SK-N-SH treated with all-trans-retinoic acid at 6 μM for 48 hours (cell line): ENCODE measurements at places on chromosomes 7 and 10.

DNA sequence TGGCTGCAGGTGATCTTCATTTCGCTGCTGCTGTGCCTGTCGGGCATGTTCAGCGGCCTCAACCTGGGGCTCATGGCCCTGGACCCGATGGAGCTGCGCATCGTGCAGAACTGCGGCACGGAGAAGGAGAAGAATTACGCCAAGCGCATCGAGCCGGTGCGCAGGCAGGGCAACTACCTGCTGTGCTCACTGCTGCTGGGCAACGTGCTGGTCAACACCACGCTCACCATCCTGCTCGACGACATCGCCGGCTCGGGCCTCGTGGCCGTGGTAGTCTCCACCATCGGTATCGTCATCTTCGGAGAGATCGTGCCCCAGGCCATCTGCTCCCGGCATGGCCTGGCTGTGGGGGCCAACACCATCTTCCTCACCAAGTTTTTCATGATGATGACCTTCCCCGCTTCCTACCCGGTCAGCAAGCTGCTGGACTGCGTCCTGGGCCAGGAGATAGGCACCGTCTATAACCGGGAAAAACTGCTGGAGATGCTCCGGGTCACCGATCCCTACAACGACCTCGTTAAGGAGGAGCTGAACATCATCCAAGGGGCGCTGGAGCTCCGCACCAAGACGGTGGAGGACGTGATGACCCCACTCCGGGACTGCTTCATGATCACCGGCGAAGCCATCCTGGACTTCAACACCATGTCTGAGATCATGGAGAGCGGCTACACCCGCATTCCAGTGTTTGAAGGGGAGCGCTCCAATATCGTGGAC, 1.3 kb downstream of the CNNM2 start:
- ATAC-seq: no peak

GRCh38 chr7:44533301-44534055, 7.7 kb downstream of the NPC1L1 start:
- no peak for ATAC-seq

GRCh38 chr7:118918556-118918955, 694.1 kb downstream of the ANKRD7 start:
- ATAC-seq: peak; percentile 64

GRCh38 chr7:72805526-72806494, 22.2 kb downstream of the TYW1B start:
- no peak for ATAC-seq

- ATAC-seq: no peak
Measured at GRCh38 chr7:104843198-104843597, 170.8 kb upstream of the KMT2E start.
